NCI-H1417 (cell line): ENCODE measurements at places on chromosomes 1 and 21.

DNA sequence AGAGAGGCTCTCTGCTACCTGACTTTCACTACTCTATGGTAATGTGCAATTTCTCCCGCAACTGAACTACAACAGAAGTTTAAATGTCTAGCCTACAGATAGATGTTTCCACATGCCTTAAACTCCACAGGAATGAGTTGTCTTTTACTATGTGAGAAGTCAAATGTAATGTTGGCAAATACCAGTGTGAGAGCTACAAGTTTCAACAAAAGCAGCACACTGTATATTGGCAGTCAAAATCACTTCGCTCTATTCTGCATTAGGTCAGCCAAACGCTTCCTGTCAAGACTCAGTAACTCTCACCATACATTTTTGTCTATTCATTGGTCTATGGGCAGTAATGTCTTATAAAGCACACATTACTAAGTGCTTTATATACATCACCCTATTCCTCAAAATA is 41.9 kb downstream of the LUZP1 start:
- no peak for DNase-seq

DNA sequence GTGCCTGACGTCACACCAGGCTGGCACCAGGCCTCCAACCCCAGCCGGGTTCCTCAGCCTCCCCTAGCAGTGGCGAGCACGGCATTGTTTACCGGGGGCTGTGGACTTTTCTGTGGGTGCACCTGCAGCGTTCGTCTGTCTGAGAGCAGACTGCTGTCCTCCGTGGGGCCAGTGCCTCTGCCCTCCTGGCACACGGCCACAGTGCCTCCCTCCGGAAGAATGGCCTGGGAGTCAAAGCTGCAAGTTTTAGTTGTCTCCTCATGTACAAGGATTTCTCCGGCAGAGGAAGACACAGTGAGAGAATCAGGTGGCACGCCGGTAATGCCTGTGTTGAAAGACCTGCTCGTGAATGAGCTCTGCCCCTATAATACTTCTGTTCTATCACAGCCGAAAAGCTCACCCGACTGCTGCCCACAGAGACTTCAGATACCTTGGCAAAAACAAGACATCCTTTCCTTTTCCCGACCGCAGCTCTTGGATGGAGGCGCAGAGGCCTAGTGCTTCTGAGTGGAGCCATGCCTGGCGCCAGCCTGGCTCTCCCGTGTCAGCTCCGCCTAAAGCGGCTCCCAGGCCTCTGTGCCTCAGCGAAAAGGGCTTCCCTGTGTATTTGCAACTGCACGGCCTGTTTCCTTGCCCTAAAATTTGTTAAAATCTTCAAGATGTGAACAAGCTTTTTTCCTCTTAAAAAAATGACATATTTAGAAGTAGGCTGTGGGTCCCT is 71.4 kb downstream of the AGPAT3 start:
- peak; percentile 70 for DNase-seq

- DNase-seq = peak; percentile 18
Observed at GRCh38 chr21:41361786-41362604, at the start of gene MX2. TSS of gene MX2 (plus strand) at chr21:41362027. CDS start at chr21:41376907, 14,880 bp downstream.

- no peak for DNase-seq
Observed at GRCh38 chr1:43366179-43366578, 1.6 kb downstream of the ELOVL1 start.

- no peak for DNase-seq
Observed at GRCh38 chr1:104706631-104707147, 957.0 kb downstream of the AMY1C start.

- DNase-seq = no peak
Observed at GRCh38 chr1:241140670-241141069, 216.3 kb downstream of the RGS7 start.

GRCh38 chr1:55224729-55225128 is 9.6 kb upstream of the USP24 start:
- DNase-seq = no peak
